ENCODE measurements at places on chromosomes 1 and 21.

DNA sequence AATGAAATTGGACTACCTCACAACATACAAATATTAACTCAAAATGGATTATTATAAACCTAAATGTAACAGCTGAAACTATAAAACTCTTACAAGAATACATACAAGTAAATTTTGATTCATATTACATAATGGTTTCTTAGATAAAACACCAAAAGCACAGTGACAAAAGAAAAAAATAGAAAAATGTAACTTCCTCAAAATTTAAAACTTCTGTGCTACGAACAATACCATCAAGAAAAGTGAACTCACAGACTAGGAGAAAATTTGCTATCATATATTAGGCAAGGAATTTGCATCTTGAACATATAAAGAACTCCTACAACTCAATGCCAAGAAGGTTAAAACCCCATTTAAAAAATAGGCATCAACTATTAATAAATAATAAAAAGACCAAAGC, 31.2 kb downstream of the ANGPTL3 start:
- no peak for DNase-seq

DNA sequence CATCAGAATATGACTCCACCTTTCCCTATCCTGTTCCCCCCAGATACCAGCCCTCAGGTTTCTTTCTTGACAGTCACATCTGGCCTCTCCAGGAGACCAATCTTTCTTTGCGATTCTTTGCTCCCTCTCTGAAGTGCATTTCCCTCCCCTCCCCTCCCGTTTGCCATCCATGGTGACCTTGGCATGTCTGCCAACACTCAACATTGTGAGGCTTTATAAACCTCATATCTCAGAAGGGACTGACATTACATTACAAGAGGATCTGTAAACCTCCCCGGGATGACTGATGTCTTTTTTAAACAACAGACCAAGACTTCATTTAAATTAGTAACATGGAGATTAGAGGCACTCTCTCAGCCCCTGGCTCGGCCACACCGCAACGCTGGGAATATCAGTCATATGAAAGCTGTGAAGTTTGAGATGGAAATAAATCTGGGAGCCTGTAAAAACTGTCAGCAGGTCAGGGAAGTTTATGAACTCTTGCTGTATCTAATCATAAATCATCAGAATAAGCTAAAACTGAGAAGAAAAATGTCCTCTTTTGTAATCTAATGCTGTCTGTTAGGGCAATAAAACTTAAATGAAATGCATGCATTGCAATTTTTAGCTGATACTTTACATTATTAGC, 401.7 kb upstream of the PROX1 start:
- no peak for DNase-seq

- DNase-seq: no peak
These were observed 298.1 kb downstream of the TGFB2 start for GRCh38 chr1:218643281-218643680.

- no peak for DNase-seq
These were observed 29.0 kb downstream of the GREM2 start for GRCh38 chr1:240582953-240583352.

GRCh38 chr1:192805832-192806323, 3.0 kb upstream of the RGS2 start:
- DNase-seq: peak; percentile 70

- no peak for DNase-seq
These were observed 45.4 kb upstream of the TENT5B start for GRCh38 chr1:27057801-27058625.

GRCh38 chr1:242023805-242024204, 24.9 kb upstream of the MAP1LC3C start:
- no peak for DNase-seq

GRCh38 chr1:110135246-110135645, 15.0 kb upstream of the SLC6A17 start:
- DNase-seq: no peak

- DNase-seq: no peak
These were observed 101.3 kb upstream of the ARTN start for GRCh38 chr1:43832255-43832654.

DNA sequence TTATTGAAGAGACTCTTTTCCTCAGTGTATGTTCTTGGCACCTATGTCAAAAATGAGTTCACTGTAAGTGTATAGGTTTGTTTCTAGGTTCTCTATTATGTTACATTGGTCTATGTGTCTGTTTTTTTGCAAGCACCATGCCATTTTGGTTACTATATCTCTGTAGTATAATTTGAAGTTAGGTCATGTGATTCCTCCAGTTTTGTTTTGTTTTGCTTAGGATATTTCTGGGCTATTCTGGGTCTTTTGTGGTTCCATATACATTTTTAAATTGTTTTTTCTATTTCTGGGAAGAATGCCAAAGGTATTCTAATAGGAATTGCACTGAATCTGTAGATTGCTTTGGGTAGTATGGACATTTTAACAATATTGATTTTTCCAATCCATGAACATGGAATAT, 13.2 kb downstream of the TMED5 start:
- no peak for DNase-seq

GRCh38 chr1:45007311-45007710, 3.8 kb downstream of the HECTD3 start:
- no peak for DNase-seq
